ENCODE measurements at places on chromosomes 1 and 21.

- DNase-seq, result no peak
Measured at GRCh38 chr1:16128338-16128741, 27.5 kb downstream of the EPHA2 start.

DNA sequence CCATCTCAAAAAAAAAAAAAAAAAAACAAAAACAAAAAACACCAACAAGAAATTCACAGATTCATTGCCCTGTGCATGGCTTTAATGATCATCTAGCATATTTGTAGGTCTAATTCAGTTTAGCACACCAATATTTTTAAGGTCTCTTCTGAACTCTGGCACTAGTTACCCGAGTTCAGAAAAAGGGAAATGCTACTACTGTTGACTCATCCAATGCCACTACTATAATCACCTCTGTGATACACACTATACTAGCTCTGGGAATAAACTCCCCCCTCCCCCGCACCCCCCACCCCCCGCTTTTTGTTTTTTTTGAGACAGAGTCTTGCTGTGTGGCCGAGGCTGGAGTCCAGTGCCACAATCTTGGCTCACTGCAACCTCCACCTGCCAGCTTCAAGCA lies 55.6 kb downstream of the FBXO42 start:
- no peak for DNase-seq

DNA sequence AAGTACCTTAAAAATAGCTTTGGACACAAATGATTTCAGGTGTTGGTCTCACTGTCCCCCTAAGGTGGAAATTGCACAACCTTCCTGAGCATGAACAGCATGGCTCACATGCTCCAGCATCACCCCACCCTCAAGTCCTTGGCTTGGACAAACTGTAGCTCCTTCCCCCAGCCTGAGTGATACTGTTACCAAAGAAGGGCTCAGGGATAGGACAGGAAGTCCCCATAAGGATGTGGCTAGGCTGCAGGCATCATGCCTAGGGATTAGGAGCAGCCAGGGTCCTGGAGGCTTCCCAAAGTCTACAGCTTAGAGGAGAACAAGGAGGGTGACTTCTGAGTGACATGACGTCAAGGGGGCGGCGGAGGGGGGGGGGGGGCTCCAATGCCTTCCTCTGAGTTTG lies 10.1 kb downstream of the FAM78B start:
- no peak for DNase-seq

GRCh38 chr1:26797627-26798026 lies 9.9 kb downstream of the PIGV start:
- DNase-seq, result no peak

DNA sequence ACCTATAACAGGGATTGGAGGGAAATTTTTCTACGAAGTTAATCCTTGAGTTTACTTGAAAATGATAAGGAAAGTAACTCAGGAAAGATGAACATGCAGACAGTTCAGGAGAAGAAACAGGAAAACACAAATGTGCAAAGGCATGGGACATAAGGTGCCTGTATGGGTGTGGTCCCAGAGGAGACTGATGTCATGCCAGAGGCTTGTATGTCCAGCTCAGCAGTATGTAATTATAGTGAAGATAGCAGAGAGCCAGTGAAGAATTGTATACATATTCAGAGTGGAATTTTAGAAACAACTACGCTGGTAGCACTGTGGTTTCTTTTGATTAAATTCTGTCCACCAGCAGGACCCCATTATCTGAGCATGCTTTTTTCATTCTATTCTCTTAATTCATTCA lies 179.5 kb downstream of the LRRC7 start:
- DNase-seq, result no peak

DNA sequence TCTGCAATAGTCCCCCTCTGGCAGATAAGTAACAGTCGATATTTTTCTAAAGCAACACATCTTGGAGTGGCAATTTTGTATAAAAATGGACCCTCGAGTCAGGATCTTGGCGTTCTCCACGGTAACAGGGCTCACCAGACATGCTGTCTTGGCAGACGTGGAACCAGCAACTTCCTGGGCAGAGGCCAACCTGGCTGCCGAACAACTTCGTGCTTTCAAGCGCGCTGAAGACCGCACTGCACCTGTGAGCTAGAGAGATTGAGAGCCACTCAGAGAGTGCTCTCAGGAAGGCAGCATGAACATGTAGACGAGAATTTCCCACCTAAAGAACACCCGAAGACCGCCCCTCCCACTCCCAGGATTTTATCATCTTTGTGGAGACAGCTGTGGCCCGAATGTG lies 7.3 kb downstream of the C1orf174 start:
- no peak for DNase-seq

DNA sequence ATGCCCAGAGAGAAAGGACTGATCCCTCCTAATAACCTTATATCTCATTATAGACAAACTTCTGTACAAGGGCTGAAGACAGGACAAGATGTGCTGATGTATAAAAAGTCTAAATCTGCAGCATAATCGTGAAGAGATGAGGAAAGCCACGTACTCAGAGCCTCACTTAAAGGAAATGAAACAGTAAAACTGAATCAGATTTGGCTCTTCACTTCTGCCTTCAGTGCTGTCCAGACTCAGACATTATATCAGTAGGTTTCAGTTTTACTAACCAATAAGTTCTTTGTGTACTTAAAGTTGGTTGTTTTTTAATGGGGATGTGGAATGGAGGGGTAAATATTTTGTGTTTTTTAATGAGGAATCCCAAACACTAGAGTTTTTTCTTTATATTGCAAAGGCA lies 45.3 kb upstream of the RGS1 start:
- no peak for DNase-seq

GRCh38 chr21:44991538-44992483 lies 52.0 kb downstream of the SLX9 start:
- no peak for DNase-seq

DNA sequence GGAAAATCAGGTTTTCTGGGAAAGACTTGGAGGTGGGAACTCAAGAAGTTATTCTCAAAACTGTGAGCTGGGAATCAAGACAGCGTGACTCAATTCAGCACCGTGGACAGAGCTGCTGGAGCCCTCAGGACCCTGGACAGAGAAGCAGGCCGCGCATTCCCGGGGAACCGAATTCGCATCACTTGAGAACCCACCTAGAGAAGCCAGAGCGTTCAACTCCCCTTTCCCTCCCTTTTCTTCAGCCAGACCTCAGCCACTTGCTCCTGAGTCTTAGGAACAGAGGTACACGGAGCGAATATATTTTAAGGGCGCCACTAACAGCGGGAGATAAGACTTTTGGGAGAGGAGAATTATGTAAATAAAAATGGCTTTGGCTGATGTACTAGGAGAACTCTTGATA lies 2.0 kb upstream of the LIN28A start:
- peak; percentile 47 for DNase-seq

GRCh38 chr1:22043198-22043769 lies 9.2 kb upstream of the CDC42 start:
- no peak for DNase-seq

DNA sequence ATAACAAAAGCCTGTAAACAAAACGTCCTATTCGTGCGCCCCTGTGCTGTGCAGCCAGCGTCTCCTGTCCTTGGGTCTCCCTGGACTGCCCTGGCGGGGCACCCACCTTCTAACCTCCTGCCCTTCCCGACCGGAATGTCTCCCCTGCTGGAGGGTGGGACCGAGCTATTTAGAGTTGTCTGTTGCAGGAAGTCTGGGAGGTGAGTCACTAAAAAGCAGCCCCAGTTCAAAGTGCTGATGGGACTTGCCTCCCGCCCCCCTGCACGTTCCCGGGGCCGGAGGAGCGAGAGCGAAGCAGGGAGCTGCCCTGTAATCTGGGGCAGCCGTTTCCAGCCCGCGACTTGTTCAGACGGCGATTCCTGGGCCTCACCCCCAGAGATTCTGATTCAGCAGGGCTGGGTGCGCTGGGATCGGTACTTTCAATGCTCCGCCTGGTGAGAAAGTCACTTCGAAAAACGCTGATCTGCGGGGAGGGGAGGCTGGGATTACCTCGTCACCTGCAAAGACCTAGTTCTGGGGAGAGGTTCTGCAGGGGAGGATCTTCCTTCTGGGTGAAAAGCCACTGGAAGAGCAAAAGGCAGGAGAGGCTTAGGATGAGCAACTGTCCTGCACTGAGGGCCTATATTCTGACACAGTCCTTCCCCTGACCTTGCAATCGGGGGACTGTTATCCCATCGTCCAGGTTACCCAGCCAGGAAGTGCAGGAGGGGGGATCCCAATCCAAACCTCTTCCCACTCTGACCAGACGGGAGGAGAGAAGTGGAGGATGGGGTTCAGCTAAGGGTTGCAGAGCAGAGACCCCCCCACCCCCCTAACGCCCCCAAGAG lies 1.2 kb upstream of the DHRS3 start:
- DNase-seq, result peak; percentile 66

- DNase-seq, result no peak
Measured at GRCh38 chr1:223720971-223721591, 8.7 kb downstream of the CAPN2 start.

- DNase-seq, result no peak
Measured at GRCh38 chr1:55084257-55084656, 44.9 kb downstream of the PCSK9 start.

- no peak for DNase-seq
Measured at GRCh38 chr1:243638186-243638585, 211.9 kb downstream of the AKT3 start.

- no peak for DNase-seq
Measured at GRCh38 chr1:221839321-221839720, 97.4 kb upstream of the DUSP10 start.

DNA sequence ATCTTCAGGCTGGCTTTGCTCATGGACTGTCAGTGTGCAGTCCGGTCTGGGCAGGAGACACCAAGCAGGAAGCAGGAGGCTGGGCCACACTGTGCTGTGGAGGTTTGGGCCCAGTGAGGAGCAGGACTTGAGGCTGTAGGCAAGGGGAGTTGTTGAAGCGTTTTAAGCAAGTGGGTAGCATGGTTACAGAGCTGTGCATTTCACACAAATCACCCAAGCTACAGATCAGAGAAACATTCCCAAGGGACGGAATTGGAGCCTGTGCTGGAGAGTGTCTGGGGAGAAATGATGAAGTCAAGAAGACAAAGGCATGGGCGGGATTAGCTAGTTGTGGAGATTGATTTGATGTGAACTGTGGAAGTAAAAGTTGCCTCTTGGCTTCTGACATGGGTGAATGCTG lies 60.9 kb downstream of the KIF21B start:
- DNase-seq, result no peak

GRCh38 chr1:208324005-208324404 lies 79.8 kb upstream of the PLXNA2 start:
- no peak for DNase-seq

DNA sequence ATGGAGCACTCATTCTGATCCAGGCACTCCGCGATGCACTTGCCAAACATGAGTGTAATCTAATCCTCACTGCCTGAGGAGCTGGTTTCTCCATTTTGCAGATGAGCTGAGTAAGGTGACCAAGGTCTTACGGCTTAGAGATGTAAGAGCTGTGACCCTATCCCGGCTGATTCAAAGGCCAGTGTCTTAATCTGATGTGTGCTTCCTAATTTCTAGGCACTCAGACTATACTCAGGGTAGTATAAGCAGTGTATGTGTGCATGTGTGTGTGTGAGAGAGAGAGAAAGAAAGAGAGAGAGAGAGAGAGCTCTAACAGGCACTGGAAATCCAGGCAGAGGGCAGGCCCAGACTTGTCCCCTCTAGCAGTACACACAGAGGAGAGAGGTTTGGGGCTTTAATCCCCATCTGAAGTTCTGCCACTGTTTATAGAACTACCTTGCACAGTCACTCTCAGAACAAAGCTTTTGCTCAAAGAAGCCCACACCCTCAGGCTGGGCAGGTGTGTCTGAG lies 188.2 kb downstream of the ZBTB18 start:
- no peak for DNase-seq

GRCh38 chr1:151222130-151222529 lies 23.8 kb downstream of the PIP5K1A start:
- no peak for DNase-seq

DNA sequence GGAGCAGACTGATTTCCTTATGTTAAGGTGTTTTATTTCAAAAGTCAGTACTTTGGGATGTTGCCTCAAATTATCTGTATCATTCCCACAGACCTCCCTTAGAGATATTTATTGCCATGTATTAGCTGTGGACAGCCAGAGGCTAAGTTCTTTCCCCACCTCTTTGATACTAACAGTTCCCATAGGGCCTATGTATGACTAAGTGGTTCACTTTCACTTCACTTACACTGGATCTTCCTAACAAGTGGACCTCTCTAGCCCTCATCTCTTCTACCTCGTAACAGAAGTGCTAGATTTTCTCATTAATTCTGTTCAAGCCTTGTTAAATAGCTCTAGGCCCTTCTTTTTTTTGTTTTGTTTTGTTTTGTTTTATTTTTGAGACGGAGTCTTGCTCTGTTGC lies 6.2 kb downstream of the TRAF5 start:
- DNase-seq, result no peak

- DNase-seq, result no peak
Measured at GRCh38 chr1:26469558-26469957, 2.7 kb upstream of the HMGN2 start.

Data from tibial nerve (tissue), 4 donors.